Stimulated activated CD8-positive, alpha-beta memory T cell treated with anti-CD3 and anti-CD28 coated beads, Interleukin-4, amount 100 ng/mL, for 4 hours (primary cell): ENCODE measurements at places on chromosomes 12 and 14.

DNA sequence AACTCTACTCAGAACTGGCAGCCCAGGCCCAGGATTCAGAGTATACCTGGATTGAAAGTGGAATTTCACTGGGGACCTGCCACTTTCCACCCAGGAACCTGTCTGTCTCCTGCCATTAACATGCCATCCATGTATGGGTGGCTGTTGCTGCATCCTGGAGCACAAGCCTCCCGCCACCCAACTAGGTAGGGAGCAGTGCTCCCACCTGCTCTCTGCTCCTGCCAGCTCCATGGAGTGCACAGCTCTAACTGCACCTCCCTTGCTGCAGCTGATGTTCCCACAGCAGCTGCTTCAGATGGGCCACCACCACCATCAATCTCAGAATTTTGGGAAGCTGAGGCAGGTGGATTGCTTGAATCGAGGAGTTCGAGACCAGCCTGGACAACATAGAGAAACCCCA lies 17.1 kb upstream of the NTS start:
- DNase-seq = no peak

- no peak for DNase-seq
Measured at GRCh38 chr12:121282072-121282742, 14.3 kb downstream of the CAMKK2 start.

GRCh38 chr14:59355091-59355490 lies 110.1 kb downstream of the GPR135 start:
- DNase-seq = no peak

GRCh38 chr12:103207936-103208335 lies 250.5 kb downstream of the ASCL1 start:
- no peak for DNase-seq

DNA sequence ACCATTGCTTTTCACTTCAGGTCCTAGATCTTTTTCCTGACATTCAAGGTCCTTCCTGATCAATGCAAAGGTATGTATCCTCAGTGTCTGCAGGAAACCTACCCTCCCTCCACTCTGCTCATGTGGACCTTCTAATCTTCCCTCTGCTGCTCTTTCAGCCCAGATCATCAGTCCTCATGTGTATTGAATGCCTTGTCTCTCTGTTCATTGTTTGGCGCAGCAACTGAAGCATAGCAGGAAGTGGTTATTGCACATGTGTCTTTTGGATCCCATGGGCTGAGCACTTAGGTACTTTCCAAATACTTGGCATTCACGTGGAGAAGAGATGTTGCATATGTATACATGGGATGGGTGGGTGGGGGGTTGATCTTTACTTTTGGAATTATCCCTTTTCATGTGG lies 4.3 kb upstream of the NIN start:
- DNase-seq = no peak
